ENCODE measurements at places on chromosomes 1 and 21.
A peak's percentile ranks its signal among the peaks of the same experiment; 100 is the strongest.

- DNase-seq = no peak
Observed at GRCh38 chr1:2346691-2347408, 44.5 kb downstream of the MORN1 start.

GRCh38 chr1:198909973-198910372 is 271.1 kb downstream of the PTPRC start:
- DNase-seq = peak; percentile 21

DNA sequence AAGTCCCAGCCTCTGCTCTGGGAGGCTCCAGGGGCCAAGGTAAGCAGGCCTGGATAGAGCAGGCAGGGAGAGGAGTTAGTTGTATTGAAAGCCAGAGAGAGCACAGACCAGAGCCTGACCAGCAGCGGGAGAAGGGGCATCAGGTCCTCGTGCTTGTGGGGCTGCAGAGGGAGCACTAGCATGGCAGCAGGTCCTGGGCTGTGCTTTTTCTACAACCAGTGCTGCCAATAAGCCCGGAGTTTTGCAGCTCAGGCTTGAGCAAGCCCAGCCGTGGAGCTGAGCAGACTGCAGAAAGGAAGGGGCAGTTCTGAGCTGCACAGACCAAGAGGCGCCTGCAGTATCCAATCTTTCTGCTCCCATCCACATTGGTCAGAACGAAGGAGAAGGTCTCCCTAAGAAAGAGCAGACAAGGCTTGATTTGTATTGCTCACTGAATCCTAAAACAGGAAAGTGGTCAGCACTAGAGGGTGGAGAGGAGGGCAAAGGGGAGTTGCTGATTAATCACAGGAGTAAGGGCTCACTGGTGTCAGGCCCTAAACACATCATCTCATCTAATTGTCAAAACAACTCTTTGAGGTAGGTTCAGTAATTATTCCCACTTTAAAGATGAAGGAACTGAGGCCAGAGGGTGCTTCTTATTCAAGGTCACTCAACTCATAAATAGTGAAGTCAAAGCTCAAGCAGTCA is 2.7 kb downstream of the DENND2D start:
- no peak for DNase-seq

GRCh38 chr1:89806616-89807015 is 14.2 kb upstream of the LRRC8D start:
- peak; percentile 8 for DNase-seq

DNA sequence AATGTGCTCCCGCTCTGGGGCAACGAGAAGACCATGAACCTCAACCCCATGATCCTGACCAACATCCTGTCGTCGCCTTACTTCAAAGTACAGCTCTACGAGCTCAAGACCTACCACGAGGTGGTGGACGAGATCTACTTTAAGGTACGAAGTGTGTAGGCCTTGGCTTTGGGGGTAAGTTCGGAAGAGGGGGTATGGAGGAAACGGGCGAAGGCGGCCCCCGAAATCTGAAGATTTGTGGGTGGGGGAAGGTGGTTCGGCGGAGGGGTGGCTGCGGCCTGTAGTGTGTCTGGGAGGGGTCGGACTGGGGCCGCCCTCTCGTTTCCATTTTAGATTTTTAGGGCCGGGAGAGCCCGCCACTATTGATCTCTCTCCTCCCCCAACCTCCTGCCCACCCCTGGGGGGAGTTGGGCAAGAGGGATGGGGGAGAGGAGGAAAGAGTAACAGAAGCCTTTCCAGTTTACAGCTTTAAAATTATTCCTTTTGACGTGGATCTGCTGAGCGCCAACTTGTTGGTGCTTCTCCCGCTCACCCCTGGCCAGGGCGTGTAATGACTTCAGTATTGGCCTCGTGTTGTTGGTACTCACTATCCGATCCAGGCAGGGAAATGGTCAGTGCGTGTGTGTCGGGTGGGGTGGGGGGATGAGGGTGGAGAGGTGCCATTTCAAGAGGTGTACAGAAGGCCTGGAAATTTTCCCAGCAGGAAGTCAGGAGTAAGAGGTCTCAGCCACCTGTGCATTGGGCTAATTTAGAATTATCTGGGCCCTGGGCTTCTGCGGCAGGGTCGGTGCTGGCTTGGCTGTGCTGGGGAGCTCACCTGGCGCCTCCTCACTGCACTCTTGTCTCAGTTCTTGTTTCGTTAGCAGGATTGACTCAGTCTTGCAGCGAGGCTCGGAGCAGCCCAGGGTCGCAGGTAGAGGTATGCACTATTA is 880 bp downstream of the PRPF38B start:
- no peak for DNase-seq

GRCh38 chr1:232473324-232473723 is 156.6 kb downstream of the SIPA1L2 start:
- DNase-seq = no peak

DNA sequence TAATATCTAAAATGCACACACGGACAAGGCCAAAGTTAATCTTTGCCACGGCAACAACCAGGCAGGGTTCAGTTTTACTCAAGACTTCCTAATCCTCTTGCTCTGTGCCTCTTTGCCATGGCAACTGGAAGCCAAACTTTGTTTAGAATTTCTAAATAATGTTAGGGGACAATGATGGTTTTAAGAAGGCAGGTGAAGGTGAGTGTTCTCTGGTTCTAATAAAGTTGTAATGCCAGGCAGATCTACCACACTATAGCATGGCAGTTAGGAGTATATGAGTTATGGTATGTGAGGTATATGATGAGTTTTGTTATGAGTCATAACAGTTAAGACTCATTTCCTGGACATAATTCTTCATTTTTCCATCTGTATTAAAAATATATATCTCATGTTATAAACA is 2.7 kb downstream of the PTPRC start:
- no peak for DNase-seq

GRCh38 chr21:37232274-37233018 is 34.7 kb downstream of the VPS26C start:
- DNase-seq = no peak

DNA sequence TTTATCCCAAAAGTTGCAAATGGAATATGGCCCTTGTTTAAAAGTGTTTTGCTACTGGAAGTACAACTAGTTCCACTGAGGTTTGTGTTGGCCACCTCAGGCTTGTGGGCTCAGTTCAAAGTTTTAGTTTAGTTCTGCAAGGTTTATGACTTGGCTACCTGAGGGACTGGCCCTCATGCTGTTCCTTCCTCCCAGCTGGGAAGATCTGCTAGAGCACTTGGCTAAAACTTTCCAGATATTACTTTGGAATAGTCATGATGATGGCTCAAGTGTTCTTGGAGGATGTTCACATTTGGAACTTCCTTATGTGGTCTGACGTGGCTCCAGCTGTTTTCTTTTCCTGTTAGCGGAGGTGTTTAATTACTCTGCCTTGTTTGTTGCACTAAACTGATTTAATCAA is 110.2 kb upstream of the IVNS1ABP start:
- DNase-seq = no peak

- DNase-seq = peak; percentile 29
Observed at GRCh38 chr21:39373634-39374033, 24.7 kb upstream of the HMGN1 start.

DNA sequence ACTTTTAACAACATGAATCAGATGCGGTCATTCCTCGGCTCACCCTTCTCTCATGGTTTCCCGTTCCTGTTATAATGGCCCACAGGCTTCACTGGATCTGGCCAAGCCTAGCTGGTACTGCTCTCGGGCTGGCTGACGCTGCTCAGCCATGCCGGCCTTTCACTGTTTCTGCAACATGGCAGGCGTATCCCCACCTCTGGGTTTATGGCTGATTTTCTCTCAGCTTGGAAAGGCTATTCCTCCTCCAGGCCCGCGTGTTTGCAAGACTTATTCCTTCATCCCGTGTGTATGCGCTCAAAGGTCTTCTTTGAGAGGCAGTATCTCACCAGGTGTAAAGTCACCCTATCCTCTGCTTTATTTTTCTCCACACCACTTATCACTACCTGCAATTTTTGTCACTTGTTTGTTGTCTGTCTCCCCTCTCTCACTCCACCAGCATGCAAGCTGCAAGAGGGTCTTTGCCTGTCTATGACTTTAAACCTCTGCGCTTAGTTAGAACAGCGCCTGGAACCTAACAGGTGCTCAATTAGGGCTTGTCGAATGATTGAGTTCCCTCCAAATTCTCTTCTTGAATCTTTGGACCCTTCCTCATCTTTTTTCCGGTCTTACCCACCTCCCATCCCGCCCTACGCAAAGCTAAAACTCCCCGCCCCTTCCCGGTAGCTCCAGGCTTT is 491 bp upstream of the RAP1A start:
- no peak for DNase-seq

GRCh38 chr1:164644774-164645644 is 86.0 kb downstream of the PBX1 start:
- no peak for DNase-seq

DNA sequence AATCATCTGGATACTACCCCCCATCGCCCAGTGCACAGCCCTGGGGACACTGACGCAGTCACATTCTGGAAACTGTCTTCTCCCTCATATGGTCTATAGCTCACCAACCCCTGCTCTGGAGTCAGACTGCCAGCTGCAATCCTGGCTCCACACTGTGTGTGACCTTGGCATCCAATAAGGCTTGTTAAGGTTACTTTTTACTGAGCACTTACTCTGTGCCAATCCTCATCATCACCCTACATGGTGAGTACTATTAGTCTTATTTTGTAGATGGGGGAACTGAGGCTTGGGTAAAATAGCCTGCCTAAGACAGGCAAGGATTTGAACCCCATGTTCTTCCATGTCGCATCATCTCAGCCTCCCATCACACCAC is 34.9 kb downstream of the AHDC1 start:
- DNase-seq = no peak

Measured in kidney glomerular epithelial cell (primary cell).